ENCODE measurements at places on chromosomes 1 and 21.

- DNase-seq = no peak
Measured at GRCh38 chr1:3697810-3698209, 45.5 kb downstream of the TP73 start.

DNA sequence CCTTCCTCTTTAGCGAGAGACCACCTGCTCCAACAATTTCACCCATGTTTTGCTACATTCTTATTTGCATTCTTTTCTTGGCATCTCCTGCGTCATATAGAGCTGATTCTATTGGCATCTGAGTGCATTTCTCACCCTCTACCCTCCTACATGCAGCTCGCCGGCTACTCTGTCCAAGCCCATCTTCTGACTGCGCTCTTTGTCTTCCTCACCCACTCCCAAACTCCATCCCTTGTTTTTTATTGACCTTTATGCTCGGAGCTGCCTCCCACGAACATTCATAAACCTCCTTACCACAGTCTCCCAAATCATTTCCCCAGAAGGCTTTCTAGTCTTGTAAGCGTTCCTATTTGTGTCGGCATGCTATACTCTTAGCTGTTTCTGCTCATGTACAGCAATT is 33.6 kb upstream of the FMN2 start:
- DNase-seq = no peak

- peak; percentile 78 for DNase-seq
Measured at GRCh38 chr21:39452207-39452969, 618 bp downstream of the SH3BGR start.

DNA sequence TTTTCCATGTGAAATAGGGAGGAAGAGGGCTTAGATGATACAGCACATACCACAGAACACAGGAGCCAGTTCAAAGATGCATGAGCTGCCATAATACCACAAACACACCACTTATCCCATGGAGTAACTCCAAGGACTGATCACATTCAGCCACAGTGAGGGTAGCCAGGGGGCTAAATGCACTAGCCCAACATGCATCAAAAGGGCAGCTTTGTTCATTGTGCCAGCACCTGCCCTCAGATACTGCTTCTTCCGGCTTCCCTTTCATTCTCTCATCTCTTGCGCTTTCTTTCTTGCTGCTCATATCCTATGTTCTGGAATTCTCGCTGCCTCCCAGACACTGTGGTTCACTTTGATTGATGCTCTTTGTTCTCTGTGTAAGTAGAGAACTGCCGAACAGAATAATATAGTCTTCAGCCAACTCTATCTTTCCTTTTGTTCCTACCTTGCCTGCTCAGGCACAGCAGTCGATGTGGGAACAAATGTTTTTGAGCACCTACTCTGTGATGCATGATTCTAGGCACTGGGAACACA is 50.0 kb upstream of the SYT6 start:
- DNase-seq = no peak

DNA sequence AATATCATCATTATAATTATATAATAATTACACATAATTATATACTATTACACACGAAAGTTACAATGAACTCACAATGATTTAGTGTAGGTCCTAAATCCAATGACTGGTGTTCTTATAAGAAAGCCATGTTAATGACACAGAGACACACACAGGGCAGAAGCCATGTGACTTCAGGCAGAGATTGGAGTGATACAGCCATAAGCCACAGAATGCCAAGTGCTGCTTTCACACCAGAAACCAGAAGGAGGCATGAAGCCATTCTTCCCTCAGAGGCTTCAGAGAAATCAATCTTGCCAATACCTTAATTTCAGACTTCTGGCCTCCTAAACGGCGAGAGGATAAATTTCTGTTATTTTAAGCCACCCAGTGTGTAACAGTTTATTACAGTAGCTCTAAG is 147.4 kb upstream of the KRTAP19-8 start:
- no peak for DNase-seq

DNA sequence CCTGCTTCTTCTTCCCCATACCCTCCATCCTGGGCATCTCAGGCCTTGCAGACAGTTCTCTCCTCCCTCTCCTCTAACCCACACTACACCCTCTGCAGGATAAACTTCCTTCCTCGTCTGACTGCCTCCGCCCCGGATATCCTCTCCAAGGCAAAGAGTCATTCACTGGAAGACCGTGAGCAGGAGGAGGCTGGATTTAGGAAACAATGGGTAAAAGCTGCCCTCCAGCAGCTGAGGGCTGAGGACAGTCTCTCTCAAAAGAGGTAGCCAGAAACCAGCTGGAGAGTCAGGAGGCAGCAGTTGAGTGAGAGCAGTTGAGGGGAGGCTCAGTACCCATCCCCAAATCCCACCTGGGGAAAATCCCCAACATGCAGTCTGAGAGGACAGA is 1.4 kb downstream of the CSRP1 start:
- peak; percentile 70 for DNase-seq

GRCh38 chr21:26809745-26810144 is 35.5 kb downstream of the ADAMTS1 start:
- DNase-seq = no peak

DNA sequence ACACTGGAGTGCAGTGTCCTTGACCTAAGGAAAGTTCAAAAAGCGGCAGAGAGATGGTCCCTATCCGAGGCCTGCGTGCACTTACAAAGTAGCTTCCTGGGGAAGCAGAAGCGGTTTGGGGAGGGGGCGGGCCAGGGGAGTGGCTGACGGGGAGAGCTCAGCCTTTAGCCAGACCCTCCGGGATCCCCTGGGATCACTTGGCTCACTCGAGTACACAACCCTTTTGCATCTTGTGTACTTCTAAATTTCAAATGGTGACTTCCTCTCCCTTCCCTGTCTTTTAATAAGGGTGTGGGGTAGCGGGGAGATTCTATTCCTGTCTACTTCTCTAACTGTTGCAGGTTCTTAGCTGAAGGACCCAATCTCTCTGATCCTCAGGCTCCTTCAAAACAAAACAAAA is 18.1 kb upstream of the SNX27 start:
- DNase-seq = no peak

DNA sequence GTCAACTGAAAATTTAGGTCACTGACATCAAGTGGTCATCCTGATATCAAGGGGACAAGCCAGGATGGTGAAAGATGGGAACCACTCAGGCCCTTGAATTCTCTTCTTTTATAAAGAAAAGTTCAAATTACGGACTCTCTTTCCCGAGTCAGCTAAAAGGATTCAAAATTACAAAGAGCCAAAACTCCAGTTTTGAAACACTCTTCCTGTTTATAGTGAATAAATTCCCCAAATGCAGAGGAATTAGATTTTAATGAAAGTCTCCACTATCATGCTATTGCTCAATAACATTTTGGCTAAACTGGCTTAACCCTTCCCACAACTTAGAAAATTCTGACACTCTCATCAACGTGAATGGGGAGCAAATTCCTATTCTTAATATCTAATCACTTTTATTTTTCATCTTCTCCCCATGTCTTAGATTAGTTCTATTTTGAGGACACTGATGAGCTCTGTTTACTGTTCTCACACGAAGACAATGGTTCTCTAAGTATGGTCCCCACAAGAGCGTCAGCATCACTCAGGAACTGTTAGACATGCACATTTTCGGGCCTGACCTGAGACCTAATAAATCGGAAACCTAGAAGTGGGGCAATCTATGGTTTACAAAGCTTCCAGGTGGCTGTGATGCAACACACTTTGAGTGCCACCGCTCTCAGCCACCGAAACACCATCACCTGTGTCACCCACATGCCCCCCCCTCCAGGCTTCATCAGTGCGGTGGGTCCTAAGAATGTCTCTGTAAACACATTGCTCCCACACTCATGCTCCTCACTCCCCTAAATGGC is 64.4 kb upstream of the TIAM1 start:
- no peak for DNase-seq
